ENCODE measurements at places on chromosomes 6 and 20.
A peak's percentile ranks its signal among the peaks of the same experiment; 100 is the strongest.

DNA sequence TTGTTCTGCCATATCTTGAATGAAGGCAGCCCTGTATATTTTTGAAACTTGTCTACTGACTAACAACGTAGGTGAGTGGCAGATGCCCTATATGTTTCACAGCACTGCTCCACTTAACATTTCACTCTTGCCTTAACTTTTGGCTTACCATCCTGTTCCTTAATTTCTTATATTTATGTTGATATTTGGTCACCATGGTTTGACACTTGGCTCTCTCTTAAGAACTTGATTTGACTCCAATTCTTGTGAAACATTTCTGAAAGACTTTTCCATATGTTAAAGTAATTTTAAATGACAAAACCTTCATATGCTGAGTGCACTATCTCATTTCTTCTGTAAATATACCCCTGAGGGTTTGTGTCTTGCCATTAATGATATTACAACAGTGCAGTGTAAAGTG lies 434.3 kb upstream of the IMPG1 start:
- DNase-seq, result no peak

GRCh38 chr6:22825210-22825609 lies 255.8 kb downstream of the HDGFL1 start:
- DNase-seq, result no peak

DNA sequence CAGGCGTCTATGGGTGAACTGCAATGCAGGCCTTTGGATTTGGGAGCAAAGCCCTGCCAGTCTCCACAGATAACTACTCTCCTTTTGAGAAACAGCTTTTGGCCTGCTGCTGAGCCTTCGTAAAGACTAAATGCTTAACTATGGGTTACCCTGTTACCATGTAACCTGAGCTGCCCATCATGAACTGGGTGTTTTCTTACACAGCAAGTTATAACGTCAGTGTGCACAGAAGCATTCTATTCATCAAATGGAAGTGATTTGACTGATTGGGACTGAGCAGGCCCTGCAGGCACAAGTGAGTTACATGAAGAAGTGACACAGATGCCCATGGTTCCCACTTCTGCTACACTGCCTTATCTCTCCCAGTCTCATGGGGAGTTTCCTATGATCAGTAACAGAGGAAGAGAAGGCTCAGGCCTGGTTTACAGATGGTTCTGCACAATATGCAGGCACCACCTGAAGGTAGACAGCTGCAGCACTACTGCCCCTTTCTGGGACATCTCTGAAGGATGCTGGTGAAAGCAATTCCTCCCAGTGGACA lies 319.1 kb downstream of the CD83 start:
- no peak for DNase-seq

DNA sequence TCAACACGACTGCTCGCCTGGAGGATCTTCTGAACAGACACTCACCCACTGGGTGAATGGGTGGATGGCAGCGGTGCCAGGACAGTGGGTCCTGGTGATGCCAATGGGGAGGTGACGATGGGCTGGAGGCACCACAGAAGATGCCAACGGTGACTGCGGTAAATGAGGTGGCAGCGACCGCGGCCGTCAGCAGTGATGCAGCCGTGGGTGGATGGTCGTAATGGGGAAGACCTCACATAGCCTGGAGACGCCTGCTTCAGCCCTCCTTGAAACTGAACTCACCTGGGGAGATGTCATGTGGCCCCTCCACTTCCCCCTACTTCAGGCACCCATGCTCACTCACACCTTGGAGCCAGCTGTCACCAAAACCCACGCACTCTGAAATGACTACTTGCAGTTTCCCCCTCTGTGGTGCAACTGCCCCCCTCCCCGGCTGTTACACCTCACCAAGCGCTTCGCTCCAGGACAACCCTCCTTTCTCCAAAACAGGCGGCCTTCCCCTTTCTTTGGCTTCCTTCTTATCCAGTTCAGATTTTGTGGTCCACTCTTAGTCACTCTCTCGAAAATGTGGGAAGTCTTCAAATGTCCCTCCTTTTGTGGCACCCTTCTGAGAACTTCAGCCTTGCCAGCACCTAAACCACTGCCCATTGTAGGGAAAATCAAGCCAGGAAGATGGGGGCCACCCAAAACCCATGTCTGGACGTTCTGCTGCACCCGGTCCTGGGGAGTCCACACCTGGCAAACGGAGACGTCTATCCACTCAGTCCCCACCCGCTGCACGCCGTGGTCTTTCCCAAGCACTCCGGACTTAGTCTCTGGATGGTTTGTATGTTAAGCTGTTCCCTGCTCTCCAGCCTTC lies 10.4 kb upstream of the ABHD16B start:
- DNase-seq, result no peak

DNA sequence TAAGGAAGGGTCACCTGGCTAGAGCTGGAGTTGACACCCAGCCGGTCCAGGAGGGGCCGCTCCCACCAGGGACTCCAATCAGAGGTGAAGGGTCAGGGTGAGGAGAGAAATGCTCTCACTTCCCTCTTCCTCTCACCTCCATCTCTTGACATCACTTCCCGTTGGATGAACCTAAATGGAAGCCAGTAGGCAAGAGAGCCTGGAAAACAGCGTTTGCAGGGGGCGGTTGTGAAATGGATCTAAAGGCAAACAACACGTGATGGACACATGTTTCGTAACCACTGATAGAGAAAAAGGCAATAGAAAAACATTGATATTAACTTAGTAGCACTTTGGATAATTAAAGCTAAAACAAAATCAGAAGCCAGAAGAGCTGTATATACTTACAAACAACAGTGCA lies 105.6 kb upstream of the FOXA2 start:
- DNase-seq, result no peak

DNA sequence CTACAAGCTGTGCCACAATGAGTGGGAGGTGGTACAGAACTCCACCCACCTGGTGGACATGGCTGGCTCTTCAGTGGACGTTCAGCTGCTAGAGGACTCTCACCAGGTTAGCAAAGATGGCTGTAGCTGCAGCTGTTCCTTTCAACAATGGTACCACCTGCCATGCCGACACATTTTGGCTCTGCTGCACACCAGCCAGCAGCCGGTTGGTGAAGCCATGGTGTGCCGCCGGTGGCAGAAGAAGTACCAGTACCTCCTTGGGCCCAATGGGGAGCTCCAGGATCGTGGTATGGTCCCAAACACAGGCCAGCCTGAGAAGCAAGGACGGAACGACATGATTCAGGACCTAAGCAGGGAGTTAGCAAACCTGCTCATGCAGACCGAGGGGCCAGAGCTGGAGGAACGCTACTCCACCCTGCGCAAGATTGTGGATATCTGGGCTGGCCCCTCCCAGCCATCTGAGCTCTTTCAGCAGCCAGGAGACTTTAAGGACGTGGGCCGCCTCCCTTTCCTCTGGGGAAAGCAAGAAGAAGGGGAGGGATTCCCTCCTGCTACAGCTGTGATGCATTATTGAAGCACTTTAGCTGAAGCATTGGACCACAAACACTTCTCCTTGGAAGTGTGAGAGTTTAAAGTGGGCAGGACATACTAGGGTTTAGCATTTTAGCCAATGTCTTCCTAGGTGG lies 2.8 kb upstream of the ZSWIM1 start:
- DNase-seq, result no peak

DNA sequence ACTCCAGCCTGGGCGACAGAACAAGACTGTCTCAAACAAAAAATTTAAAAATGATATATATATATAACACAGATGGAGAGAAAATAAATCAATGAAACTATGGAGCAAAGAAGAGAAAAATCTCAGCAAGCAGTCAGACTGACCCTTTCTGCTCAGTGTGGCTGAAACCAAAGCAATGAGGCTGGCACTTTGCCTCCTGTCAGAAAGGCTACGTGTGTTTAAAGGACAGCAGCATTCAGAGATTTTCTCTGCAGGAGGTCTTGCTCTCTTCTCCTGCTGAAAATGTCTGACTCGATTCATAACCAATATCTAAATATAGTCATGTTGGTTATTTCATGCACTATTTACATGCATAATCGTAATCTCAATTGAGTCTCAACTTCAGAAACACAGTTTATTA lies 527.0 kb upstream of the JARID2 start:
- no peak for DNase-seq

- no peak for DNase-seq
Measured at GRCh38 chr6:17007749-17008148, 94.1 kb upstream of the STMND1 start.

DNA sequence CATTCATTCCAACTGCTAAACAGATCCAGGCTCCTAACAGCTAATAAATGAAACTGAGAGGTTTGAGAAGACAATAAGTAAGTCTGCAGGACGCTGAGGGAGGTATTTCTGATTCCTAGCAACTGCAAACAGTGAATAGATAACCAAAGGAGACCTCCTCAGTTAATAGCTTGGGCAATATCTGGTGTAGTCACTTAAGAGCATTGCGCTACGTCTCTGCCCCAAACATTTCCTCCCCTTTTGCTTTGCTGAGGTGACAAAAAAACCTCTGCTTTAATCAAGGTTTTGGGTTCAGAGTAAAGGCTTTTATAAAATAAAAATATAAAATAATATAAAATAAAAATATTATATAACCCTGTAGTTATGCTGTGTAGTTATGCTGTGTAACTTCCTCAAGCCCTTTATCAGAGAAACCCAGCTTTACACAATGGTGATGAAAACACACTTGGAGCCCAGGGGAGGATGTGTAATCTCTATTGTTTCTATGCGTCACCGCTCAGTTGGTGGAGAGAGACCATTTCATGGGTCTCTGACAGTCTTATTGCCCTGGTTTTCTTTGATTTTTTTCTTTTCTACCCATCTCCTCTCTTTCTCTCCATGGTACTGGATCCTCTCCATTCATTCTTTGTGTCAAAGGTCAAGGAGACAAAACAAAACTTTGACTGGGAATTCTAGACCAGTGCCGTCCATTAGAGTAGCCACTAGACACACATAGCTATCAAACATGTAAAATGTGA lies 18.9 kb upstream of the CALHM5 start:
- no peak for DNase-seq

DNA sequence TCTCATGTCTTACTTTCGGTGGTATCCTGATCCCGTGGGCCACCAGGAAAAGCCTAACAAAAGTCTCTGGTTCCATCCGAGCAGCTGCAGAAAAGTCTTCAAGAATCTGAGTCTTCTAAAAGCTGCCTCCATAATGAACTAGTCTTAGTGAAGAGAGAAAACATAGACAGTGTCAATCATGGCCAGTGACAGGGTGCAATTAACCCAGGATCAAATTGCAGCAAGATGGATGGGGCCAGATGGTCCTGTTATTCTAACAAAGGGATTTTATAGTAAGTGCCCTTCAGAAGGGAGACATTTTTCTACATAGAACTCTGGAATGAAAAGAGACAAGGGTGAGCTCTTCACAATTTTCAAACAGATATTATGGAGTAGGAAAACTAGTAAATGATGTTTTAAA lies 281.6 kb upstream of the ZFP64 start:
- DNase-seq, result no peak

DNA sequence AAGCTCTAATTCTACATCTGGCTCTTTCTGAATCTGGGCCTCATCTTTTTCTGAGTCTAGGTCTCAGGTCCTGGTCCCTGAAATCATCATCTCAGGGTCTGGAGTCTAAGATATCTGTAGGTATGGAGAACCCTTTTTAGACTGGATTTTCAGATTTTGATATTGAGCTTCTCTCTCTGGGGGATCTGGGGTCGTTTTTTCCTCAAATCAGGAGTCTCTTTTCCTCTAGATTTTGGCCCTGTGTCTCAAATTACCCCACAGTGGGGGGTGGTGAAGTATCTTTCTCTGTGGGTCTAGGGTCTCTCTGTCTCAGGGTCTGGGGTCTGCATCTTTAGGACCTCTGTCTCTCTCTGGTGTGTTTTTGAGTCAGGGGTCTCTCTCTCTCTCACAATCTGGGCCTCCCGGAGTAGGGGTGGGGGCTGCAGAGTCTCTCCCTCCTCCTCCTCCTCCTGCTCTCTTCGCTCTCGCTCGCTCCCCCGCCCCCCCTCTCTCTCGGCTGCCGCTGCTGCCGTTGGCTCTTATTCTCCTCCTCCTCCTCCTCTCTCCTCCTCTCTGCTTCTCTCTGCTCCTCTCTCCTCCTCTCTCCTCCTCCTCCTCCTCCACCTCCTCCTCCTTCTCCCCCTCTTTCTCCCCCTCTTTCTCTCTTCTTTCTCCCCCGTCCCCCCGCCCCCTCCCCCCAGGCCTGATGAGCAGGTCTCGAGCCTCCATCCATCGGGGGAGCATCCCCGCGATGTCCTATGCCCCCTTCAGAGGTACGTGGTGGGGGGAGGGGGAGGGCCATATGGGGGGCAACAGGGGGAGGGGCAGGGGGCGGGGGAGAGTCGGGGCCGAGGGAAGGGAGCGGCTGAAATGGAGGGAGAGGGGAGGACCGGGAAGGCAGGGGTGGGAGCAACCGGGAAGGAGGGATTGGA lies at the start of gene SYNGAP1:
SYNGAP1 (plus strand) TSS at position 486 of the 911 bp plus-strand sequence; CDS start at position 686, 200 bp downstream.
- no peak for DNase-seq

- DNase-seq, result no peak
Measured at GRCh38 chr20:8851446-8851845, 217.4 kb upstream of the PLCB4 start.

DNA sequence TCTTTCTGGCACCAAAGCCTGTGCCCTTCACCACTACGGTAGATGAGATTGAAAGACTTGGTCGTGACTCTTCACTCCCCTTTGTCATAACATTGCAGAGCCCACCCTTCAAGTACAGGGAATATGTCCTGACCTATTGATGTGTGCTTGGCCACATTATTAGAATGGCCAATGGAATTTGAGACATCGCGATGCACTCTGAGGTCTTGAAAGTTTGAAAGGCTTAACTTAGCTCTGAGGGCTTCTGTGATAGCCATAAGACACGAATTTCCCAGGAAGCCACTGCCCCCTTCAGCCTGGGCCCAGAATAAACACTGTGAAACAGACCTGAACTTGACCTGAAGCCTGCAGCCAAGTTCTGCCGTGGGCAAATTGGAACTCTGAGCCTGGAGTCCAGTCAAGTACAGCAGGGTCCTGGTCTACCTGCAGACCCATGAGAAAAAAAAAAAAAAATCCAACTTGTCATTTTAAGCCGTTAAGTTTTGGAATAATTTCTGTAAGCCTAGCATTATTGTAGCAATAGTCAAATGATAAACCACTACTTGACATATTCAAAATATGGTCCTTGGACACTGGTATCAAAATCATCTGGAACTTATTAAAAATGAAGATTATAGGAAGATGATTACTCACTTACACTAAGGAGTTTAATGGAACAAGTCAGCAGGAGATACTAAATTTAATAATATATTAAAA lies 36.9 kb upstream of the TRAF3IP2 start:
- peak; percentile 16 for DNase-seq

DNA sequence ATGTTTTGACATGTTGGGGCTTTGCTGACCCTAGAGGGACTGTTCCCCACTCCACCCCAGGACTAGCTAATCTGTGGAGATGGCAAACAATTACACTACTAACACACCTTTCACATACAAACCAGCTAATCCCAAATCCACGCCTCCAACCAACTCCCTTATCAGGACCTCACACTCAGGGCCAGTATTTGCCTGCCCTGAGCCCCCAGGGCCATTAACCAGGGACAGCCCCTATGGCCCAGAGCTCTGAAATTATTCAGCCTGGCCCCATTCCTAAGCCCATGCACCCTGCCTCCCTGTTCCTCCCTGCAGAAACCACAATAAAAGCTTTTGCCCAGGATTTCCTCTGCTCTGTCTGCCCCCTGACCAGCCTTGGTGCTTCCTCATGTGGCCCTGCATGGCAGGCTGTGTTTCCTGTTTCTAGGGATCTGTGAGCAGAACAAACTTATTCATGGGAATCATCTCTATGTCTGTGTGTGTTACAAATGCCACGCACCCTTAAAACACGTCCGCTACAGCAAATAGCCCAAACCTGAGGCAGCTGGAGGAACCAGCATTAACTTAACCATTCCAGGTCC lies 121.2 kb downstream of the PXDC1 start:
- no peak for DNase-seq

GRCh38 chr20:32278199-32278643 lies 770 bp downstream of the KIF3B start:
- peak; percentile 65 for DNase-seq

Data from RPMI8226 (cell line).